G401 (cell line): ENCODE measurements at places on chromosomes 6 and 20. TPM values are rescaled to one million over a fixed set of nuclear protein-coding genes. Genes with fewer than 3 reads are reported as not detected.
A peak's percentile ranks its signal among the peaks of the same experiment; 100 is the strongest.

The VIP gene
- not detected in 2 replicates for total RNA-seq

The SIRPB1 gene
- total RNA-seq: 0.75 and 2.5 TPM in 2 replicates

The XKR7 gene
- 5.7 and 6.8 TPM in 2 replicates for total RNA-seq

The ECT2L gene
- total RNA-seq: not detected in 2 replicates

GRCh38 chr20:58325912-58326311 lies 16.4 kb downstream of the RAB22A start:
- no peak for DNase-seq

- peak; percentile 17 for DNase-seq
Observed at GRCh38 chr20:48732081-48732829, 95.5 kb downstream of the PREX1 start.

DNA sequence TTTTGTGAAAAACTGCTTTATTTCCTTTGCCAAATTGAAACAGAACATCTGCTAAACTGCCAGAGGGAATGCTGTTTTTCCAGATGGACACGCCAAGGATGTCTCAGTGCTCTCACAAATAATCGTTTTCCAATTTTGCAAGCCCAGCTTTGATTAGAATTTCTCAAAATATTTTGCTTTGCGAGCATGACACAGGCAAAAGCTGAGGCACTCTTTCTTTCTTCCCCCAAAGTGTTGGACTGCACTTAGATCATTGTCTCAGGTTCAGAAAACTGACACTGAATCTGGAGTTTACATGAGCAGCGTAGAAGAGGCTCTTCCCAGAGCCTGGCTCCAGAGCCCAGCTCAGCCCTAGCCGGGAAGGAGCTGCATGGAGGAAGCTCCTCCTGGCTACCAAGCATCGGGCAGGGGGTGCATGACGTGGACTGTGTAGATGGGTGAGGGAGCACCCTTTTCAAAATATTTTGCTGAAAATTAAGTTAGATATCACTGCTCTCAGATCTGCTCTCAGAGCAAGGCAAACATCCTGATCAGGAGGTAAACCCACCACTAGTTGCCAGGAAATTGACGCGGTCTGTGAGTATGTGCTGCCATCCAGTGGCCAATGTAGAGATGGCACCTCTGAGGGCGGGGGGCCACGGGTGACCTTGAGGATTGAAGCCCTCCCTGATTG lies 107.5 kb downstream of the SLC22A3 start:
- DNase-seq: peak; percentile 29

DNA sequence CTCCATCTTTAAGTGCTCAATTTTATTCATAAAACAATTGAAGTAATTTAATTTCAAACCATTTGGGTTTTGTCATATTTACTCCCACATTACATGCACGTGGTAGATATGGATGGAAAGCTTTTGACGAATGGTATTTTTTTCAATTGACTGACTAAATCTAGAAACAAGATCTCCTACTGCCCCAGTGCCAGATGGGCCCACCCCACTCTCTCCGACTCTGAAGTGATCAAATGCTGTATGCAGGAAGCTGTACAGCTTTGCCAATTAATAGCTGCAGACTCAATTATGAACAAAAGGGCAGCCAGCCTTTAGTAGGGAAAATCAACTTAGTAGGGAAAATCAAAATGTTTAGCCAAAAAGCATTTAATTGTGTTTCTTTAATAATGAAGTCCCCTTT lies 46.2 kb downstream of the PACRG start:
- DNase-seq: no peak

- peak; percentile 6 for DNase-seq
Observed at GRCh38 chr6:142537612-142538478, 236.0 kb downstream of the ADGRG6 start.

DNA sequence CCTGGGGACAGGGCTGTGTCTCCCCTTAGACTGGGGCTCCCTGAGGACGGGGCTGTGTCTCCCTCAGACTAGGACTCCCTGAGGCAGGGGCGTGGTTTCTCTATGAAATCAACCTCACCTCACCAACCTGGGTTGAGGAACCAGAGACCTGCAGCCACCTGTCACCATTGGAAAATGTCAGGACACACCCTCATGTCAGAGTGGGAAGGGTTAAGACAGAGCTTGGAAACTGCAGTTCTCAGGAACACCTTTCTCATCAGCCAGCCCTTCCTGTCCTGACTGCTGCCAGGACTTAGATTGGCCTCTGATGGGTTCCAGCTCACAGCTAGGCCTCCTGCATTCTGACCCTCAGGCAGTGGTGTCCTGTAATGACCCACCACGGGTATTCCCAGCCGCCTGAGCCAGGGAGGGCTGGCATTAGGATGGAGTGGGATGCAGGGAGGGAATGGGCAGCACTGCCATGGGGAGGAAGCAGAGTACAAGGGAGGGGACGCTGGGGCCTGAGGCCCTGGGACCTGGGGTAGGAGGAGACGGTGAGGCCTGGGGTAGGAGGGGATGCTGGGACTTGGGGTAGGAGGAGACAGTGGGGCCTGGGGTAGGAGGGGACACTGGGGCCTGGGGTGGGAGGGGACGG lies 76.3 kb downstream of the MRPL14 start:
- DNase-seq: no peak

DNA sequence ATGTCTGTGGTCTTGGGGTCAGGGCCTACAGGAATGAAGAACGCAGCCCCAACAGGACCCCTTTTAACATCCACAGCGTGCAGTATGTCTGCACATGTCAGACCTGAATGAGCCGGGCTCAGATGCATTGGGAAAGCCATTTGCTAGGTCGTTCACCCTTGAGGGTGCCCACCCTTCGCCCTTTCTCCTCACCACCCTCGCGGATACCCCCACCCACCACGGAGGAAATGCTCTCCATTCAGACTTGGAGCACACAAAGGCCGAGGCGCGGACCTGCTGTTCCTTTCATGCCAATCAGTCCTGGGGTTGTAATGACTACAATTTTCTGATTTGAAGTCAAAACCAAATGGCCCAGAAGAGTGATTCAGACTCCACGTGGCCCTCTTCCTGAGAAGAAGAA lies 62.7 kb downstream of the EDN3 start:
- no peak for DNase-seq

GRCh38 chr6:70725817-70726415 lies 58.2 kb downstream of the SMAP1 start:
- DNase-seq: no peak

DNA sequence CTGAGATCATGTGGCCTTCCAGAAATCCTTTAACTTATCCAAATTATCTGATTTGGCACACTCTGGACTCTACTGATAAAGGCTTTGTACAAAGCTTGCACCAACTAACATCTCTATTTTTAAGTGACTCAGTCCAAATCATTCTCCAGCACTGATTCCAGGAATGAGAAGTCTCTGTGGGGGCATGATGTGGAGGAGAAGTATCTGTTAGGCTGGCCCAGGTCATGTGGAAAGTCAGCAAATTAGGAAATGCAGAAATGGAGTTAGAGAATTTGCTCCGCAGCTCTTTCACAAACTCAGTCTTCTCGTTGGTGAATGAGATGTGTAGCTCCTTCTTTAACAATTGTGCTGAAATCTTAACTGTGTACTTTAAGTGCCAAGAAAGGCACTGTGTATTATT lies 165.7 kb downstream of the ZNF217 start:
- DNase-seq: no peak

GRCh38 chr6:152896923-152897322 lies 85.9 kb downstream of the FBXO5 start:
- DNase-seq: no peak

GRCh38 chr6:130893277-130893676 lies 66.1 kb downstream of the SMLR1 start:
- DNase-seq: no peak

DNA sequence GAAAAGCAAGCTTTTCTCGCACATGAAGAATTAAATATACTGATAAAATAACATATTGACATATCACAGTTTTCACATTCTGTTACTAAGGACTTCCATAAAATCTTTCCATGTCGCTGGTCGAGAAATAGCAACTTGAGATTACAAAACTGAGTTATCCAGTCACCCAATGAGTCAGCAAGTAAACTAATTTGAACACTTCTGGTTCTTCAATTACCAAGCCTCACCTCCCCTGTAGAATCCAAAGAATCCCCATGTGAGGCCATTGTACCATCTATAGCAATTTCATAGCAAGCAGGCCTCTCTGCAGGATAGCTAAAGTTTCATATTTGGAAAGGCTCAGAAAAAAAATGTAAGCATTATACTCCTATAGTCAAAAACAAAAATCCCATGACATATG lies 87.3 kb downstream of the PKHD1 start:
- no peak for DNase-seq

GRCh38 chr6:1380625-1381427 lies 8.6 kb upstream of the FOXF2 start:
- DNase-seq: peak; percentile 12

- no peak for DNase-seq
Observed at GRCh38 chr20:49786668-49787370, 25.8 kb upstream of the SLC9A8 start.

DNA sequence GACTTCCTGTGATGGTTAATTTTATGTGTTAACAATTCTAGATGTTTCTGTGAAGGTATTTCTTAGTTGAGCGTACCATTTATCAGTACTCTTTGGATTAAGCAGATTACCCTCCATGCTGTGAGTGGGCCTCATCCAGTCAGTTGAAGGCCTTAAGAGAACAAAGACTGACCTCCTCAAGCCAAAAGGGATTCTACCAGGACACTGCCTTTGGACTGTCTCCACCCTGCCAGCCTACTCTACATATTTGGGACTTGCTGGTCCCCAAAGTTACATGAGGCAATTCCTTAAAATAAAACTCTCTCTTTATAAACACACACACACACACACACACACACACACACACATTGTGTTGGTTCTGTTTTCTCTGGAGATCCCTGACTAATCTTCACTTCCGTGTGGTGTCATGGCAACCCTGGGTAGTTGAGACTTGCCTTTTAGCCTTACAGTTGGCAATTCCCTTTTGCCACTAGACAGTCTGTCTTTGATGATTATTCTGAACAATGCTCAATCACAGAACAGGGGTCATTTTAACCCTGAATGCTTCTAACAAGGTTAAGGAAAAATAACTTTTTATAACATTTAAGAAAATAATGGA lies 32.2 kb downstream of the MRAP2 start:
- no peak for DNase-seq

- no peak for DNase-seq
Observed at GRCh38 chr20:588932-589672, 21.0 kb downstream of the TCF15 start.

DNA sequence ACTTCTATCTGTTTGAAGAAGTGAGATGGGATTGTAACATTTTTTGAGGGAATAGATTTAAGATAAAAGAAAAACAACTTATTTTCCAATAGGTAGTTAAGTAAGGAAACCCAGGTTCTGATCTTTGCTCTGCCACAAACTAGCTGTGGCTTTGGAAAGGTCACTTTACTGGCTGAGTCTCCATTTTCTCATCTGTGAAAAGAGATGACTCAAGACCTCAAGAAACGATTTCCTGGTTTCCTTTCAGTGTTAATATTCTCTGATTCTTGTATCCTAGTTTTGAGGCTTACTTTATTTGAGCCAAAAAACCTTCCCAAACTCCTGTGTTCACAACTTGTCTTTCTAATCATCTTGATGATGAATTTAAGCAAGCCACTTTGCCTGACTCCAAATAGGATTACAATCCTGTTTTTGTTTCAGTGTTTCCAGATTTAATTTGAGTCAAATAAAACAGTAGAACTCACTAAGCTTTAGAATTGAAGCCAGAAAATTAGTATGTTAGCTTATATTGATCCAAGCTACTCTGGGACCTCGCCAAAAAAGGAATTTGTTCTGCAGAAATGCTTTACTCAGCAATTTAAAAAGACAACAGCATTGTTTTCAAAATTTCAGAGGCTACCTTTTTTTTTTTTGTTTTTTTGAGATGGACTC lies 51.1 kb downstream of the ENPP1 start:
- DNase-seq: no peak
